ENCODE measurements at places on chromosomes 1 and 21.

DNA sequence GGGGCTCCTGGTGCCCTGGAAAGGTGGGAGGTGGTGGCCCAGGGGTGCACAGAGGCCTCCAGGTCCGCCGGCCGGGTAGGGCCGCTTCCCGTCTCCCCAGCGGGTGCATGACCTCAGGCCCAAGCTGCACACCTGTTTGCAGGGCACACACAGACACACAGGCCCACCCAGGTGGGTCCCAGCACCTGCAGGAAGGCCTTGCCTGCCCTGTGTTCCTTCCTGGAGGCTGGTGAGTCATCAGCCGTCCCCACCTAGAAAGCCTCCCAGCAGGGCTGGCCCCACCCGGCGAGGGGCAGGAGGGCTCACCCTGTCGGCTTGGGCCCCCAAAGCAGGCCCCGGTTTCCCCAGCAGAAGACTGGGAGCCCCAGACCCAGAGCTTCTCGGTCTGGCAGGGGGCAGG lies 23.6 kb upstream of the TTLL10 start:
- no peak for DNase-seq

DNA sequence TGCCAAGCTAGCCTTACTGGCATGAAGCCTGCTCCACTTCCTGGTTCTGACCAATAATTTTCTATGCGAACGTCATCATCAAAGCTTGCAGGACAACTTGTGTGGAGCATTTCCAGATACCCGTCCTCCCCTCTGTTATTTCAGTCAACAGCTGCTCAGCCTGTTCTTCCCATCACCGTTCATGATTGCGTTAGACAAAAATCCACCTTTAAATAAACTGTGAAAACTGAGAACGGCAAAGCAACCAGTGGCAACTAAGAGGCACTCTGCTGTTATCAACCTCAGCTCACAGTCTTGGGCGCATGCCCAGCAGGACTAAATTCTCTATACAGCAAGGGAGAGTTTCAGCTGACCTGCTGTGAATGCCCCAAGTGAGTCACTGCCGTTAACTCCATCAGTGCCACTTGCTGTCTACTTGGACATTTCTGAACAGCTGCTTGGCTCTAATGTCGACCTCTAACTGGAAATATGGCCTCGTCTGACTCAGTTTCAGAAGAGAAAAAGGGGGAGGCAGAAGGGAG lies 207.4 kb upstream of the RUNX1 start:
- no peak for DNase-seq

- no peak for DNase-seq
These were observed 138.3 kb downstream of the CLEC20A start for GRCh38 chr1:178358456-178358855.

DNA sequence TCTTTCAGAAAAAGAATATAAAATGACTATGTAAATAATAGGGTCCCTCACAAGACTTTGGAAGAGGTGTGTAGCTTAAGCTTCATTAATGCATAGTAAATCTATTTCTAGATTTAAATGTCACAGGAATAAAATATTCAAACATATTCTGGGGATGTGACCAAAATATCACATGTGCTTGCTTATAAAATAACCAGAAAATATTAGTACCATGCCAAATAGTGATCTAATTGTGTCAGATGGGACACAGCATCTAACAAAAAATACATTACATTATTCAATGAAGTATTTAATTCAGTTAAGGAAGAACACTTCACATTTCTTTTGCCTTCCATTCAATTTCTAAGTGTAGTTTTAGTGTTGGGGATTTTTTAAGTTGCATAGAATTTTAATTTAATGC lies 179.5 kb downstream of the LRRC40 start:
- DNase-seq, result no peak

- no peak for DNase-seq
These were observed 51.4 kb upstream of the C8B start for GRCh38 chr1:57017200-57017599.

DNA sequence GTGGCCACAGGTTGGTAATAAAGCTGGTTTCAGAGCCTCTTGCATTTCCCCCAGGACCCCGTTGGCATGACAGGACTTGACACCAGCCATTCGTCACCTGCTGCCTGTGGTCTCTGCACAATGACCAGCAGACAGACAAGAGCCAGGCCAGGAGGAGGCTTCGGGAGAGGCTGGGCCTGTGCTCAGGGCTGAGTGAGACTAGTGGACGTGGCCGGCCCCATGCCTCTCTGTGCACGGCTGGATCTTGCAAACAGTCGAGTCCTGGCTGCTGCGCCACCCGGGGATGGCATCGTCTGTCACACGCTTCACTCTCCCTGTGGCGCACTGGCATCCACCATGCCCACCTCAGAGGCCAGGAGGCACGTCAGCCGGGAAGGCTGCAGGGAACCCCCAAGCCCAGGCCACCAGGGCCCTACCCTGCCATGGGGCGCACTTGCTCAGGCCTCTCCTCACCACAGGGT lies 177.4 kb upstream of the ARHGEF16 start:
- no peak for DNase-seq

- no peak for DNase-seq
These were observed 14.7 kb downstream of the SLAMF1 start for GRCh38 chr1:160631983-160632625.

DNA sequence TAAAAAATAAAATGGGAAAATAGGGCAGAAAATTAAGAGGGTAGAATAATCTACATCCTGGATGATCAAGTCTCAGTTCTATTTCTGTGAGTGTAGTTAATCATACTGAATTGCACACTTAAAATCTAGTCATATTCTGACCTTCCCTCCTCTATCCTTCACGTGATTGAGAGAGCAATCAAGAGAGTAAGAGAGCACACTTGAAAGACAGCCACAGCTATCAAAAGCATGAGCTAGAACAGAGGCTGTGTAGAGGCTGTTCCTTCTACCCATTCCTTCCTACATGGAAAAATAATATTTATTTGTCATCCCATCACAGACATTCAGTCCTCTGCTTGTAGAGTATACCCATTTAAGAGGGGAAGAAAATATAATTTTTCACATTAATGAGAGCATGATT lies 52.4 kb downstream of the PHC2 start:
- no peak for DNase-seq

DNA sequence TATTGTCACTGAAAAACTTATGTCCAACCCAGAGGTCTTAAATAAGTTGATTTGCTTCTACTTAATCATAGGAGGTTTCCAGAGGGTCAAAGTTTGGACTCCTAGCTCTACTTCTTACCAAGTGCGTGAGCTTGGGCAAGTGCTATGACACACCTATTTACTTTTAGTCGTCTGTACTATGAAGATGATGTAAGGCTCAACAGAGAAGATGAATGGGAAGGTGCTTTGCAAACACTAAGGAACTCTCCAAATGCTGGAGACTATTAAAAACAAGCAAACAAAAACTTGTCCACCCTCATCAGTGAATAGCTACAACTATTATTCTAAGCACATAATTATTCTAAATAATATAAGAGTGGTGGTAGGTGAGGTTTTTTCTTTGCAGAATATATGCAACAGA lies 232.3 kb upstream of the USP24 start:
- no peak for DNase-seq

DNA sequence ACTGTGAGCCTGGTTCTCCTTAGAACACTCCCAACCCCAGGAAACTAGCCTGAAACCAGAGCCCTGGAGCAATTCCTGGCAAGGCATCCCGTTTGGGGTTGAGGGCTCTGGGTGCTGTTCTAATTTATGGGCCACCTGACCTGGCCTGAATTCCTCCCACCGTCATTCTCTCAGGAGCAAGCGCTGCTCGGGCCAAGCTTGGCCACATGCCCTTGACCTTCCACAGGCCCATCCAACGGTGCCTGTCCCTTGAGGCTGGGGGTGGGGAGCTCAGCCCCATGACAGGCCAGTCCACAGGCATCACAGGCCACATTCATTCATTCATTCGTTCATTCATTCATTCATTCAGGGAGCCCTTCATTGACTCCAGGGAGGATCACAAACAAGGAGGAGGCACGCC lies 5.3 kb downstream of the PADI2 start:
- DNase-seq, result no peak

DNA sequence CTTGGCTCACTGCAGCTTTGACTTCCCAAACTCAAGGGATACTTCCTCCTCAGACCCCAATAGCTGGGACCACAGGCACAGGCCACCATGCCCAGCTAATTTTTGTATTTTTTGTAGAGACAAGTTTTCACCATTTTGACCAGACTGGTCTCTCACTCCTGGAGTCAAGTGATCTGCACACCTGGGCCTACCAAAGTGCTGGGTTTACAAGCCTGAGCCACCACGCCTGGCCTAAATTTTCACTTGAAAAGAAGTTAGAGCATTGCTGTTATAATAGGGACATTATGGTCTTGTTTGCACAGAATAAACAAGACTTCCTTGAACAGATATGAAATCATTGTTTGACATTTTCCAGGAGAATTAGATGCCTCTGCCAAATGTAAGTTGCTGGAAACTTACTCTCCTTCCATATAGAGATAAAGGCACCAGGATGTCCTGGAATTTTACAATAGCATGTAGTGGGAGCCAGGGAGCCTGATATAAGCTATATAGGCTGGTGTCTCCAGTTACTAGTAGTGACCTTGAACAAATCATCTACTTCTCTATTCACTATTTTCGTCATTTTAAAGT lies 16.9 kb downstream of the SLC35A3 start:
- no peak for DNase-seq

GRCh38 chr1:152190589-152190988 lies 31.6 kb upstream of the RPTN start:
- DNase-seq, result no peak

DNA sequence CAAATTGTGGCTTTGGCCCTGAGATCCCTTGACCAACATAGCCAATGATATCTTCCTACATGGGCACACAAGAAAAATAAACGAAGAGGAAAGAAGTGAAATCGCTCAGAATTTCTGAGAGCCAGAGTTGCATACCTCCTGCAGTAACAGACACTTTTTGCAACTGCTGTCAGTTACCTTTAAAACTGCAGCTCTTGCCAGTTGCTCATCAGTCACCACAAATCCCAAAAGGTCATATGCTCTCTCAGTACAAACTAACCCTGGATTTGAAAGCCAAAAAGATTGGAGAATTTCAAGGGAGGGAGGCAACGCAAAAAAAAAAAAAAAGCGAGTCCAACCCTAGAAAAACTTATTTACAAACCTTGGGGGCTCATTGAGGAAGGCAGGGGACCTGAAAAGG lies 47.2 kb upstream of the DNAH14 start:
- no peak for DNase-seq

GRCh38 chr1:41504114-41505035 lies 19.9 kb upstream of the EDN2 start:
- DNase-seq, result no peak

DNA sequence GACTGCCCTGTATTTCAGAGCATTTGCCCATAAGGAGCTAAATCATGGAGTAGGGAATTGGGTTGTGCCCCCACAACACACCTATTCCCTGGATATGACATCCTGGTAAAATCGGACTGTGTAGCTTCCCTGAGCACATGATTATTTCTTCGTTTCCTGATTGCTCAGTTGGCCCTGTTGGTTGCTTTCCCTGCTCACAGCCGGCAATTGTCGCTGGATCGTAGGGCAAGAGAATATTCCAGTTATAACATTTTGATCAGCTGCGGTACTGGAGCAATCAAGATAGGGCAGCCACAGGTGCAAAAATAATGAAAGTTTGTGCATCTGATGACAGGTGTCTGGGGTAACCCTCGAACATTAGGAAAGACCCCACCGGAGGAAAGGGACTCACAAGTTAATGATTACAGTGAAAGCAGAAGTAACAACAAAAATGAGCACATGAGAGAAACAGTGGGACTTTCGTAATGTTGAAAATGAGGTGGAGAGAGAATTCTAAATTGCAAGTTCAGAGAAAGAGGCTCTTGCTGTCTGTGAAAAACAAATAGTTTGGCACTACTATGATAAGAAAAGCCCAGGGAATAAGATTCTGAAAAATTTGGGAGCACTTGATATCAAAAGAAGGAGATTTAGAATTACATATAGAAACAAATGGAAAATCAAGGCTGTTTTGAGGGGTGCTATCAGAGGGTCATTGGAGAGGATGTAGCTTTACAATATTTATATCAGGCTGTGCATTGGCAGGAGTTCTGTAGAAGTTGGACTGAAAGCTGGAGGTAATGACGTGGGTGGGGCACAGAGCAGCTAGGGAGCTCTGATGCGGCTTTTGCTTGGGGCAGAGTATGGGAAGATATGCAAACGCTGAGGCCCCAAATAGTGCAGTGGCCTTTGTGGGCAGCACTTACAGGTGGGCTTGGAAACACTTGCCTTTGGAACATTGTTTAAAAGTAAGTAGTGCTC lies at the start of gene MAB21L3:
Gene MAB21L3 (plus strand): TSS at position 833 of the 957 bp plus-strand sequence. CDS start 1,217 bp downstream, outside the sequence.
- DNase-seq, result no peak

- DNase-seq, result no peak
These were observed 37.6 kb downstream of the PARP1 start for GRCh38 chr1:226370144-226370923.

DNA sequence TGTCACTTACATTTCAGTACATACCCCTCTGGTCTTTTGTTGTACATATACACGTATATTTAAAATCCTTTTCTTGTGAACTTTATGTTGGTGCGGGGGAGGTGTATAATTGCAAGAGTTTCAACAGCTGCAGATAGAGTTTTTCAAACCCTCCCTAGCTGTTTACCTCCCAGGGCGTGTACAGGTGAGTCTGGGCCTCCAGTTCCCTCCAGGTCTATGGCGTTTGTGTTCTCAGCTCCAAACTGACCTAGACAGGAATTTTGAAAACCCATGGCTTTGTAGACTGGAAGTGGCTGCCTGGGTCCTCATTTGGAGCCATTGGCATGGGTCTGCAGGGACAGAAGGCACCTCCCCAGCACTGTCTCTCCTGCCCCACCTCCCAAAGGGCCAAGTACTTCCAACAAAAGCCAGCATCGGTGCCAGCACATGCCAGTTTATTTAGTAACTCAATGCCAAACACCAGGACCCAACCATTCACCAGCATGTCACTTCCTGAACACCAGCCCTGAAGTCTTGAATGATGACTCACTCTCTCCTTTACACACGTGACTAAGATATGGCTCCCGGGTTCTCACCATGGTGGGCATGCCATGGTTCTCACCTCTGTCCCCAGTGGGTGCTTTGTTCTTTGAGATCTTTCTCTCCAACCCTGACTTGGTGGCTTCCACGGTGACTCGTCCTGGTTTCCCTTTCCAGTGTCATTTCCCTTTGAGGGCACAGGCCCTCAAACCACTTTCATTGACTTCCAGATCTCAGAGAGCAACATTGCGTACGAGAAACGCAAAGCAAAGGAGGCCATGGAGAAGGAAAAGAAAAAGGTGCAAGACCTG lies 57.3 kb upstream of the EFHD2 start:
- no peak for DNase-seq

GRCh38 chr21:30518876-30519275 lies 16.9 kb upstream of the KRTAP19-5 start:
- no peak for DNase-seq

DNA sequence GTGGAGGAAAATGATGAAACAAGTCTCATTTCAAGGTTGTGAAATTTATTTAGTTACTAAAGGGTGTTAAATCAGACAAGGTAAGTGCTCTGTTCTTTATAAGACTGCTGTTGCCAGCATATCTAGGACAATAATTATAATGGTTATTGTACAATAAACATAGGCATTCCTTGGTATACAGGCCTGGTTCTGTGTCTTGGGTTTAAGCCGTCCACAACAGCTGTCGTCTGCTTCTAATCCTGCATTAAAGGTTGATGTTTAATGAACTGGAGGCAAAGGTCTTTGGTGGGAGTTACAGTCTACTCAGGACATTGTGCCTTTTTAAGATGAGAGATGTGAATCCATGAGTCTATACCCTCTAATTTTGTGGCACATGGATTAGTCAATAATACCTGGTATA lies 23.4 kb upstream of the FMO4 start:
- no peak for DNase-seq

Data from SK-N-DZ (cell line).